ENCODE measurements at places on chromosomes 5 and 9.
A peak's percentile ranks its signal among the peaks of the same experiment; 100 is the strongest.

- DNase-seq: no peak
Measured at GRCh38 chr5:9483243-9483642, 62.6 kb downstream of the SEMA5A start.

- no peak for DNase-seq
Measured at GRCh38 chr5:114148253-114148652, 213.6 kb upstream of the KCNN2 start.

GRCh38 chr5:25955337-25955736 is 1083.0 kb downstream of the CDH9 start:
- DNase-seq: no peak

GRCh38 chr5:173981185-173981761 is 7.7 kb upstream of the C5orf47 start:
- no peak for DNase-seq

- DNase-seq: no peak
Measured at GRCh38 chr9:78292716-78293497, 4.0 kb upstream of the PSAT1 start.

GRCh38 chr5:111223101-111223786 is 940 bp upstream of the CAMK4 start:
- no peak for DNase-seq

- DNase-seq: peak; percentile 20
Measured at GRCh38 chr5:55146543-55147151, 13.3 kb upstream of the GPX8 start.

DNA sequence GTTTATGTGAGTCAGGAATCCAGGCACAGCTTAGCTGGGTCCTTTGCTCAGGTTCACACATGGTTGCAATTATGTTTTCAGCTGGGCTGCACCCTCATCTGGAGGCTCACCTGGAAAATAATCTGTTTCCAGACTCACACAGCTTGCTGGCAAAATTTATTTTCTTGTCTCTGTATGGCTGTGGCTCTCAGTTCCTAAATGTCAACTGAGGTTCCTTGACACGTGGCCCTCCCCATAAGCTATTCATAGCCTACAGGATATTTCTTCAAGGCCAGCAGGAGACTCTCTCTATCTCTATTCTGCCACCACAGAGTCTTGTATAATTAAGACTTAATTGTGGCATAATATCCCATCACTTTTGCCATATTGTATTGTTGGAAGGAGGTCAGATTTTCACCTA is 732.0 kb downstream of the CDH18 start:
- no peak for DNase-seq

DNA sequence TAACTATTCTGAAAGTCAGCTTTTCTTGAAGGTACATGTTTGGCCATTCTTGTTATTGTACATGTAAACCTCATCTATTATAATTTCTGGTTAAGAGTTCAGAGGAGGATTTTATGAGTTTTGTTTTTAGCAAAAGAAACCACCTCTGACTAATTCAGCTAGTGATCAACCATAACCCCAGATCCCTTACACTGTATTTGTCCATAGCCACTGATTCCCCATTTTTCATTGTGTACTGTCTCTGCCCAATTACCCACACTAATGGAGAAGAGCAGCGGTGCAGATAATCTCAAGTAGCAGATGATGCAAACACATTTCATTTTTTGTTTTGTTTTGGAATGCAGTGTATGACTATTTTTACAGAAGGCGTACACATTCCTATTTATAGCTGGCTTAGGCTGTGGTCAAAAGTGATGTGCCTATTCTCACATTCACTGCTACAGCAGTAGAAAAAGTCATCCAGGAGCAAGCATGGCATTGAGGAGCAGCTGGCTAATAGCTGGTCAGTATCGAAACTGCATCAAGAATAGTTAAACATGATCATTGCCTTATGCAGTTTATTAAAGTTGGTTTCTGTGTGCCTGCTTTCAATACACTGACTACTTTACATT is 988.3 kb downstream of the DTWD2 start:
- no peak for DNase-seq
